ENCODE measurements at places on chromosomes 16 and 17.

DNA sequence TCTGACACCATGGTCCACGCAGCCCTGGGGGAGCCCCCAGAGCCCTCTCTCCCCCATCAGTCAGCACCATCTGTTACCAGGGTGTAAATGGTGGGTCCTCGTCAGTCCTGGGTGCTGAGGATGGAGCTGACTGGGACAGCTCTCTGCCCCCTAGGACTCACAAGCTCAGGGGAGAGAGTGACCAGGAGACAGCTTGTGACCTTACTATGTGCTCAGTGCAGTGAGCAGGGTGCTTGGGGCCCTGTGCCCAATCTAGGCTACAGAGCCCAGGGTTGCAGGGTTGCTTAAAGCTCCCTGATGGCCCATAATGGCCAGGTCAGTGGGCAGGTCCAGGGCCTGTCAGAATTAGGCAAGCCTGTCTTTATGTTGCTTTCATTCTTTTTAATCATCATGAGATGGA, 11.3 kb downstream of the MMP2 start:
- DNase-seq: no peak

DNA sequence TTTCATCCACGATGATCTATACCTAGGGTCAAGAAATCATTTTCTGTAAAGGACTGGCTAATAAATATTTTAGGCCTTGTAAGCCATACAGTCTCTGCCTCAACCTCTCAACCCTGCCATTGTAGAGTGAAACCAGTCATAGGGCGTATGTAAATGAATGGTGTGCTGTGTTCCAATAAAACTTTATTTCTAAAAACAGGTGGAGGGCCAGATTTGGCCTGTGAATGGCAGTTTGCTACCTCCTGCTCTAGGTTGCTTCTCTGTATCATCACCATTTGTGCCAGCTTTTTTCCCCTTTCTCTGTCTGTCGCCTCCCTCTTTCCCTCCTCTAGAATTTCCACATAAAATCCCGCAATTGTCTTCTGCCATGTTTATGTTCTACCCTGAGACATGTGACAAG, 181.7 kb downstream of the XYLT1 start:
- DNase-seq: no peak

DNA sequence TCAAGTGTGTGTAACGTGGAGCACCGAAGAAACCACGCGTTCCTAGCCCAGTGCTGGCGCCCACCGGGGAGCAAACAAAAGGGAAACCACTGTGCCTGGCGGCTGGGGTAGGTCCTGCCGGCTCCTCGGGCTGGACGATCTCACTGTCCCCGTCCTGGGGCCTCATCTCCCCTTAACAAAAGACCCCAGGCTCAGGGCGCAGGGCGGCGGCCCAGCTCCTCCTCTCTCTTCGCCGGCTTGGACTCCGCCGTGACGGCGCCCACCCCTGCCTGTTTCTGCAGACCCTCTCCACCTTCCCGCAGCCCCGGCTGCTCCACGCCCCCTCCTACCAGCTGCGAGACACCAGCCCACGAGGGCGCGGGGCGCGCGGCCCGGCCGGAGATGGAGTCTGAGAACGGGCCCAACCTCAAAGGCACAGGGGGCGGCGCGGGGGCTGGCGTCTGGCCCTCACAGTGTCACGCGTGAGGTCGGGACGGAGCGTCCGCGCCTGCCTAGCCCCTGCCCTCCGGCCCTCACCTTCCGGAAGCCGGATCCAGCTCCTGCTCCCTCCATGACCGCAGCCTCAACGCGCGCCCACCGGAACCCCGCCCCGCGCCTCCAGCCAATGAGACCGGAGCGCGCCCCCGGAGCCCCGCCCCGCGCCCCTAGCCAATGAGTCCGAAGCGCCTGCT, at the start of gene CENPX:
Gene CENPX, minus strand, starts transcription at position 569 of the 671 bp plus-strand sequence. Its CDS starts 17 bp downstream, at position 552.
- no peak for DNase-seq

DNA sequence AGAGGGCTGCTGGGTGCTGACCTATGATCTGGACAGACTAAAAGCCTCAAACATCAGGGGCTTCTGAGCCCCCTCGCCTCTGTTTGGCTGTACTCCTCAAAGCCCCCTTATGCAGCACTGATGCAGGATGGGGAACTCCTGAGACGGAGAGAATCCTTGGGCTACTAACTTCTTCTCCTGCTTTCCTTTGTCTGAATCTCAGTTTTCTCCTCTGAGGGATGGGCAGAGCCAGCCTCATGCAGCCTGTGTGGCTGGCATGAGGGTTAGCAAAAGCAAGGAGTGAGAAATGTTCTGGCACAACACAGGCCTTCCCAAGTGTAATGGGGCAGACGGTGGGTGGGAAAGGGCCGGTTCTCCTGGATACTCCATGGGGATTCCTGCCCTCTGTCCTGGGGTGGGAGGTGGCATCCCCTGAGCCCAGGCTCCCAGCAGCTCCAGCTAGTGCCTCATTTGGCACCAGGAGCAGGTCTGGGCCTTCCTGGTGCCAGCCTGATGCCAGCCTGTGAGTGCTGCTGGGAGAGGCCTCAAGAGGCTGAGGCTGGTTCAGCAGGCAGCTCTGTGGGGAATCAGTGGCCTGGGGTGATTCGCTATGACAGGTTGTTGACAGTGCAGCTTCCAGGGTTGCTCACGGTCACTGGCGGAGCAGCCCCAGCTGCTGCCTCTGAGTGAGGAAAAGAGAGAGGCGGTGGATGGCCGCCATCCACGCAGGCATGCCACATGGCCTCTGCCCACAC, 4.0 kb upstream of the BRD7 start:
- DNase-seq: no peak

DNA sequence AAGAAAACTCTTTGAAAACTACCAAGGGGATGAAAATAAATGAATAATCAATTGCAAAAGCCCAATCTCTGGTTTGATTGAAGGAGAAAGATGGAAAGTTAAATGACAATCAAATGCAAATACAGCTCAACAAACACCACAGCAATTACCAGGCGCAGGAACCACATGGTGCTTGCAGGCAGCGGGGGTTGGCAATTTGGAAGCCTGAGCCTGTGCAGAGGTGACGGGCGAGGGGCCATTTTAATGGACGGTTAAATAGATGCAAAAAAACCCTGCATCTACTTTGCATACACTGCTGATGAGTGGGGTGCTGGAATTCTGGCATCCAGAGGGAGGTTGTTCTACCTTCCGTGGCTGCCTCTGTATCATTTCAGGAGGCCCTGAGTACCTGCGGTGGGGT, 4.8 kb upstream of the SEZ6 start:
- DNase-seq: no peak

DNA sequence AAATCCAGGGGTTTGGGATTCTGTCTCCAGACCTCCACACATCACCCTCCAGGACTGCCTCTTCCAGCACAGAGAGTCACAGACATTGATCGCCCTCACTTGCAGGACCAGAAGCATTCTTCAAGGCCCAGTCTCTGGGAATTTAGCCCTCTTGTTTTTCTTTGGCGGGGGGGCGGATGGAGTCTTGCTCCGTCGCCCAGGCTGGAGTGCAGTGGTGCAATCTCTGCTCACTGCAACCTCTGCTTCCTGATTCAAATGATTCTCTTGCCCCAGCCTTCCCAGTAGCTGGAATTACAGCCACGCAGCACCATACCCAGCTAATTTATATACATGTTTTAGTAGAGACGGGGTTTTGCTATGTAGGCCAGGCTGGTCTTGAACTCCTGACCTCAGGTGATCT, 8.5 kb upstream of the ITGAL start:
- no peak for DNase-seq

DNA sequence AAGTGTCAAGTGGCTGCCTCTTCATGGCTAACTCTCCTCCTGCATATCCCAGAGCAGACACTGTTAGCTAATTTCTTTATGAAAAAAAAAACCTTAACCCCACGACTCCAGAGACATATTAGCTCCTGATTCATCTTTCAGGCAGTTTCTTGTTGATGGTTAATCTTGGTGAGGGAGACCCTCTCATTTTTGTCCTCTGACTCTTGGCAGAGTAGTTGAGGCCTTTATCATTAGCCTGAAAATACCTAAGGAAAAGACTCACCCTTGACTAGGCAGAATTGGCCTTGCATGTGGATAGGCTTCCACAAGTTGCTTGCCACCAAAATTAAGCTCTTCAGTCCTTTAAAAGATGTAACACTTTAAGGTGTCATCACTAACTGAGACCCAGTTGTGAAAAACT, 4.0 kb downstream of the CRYBA1 start:
- DNase-seq: no peak

DNA sequence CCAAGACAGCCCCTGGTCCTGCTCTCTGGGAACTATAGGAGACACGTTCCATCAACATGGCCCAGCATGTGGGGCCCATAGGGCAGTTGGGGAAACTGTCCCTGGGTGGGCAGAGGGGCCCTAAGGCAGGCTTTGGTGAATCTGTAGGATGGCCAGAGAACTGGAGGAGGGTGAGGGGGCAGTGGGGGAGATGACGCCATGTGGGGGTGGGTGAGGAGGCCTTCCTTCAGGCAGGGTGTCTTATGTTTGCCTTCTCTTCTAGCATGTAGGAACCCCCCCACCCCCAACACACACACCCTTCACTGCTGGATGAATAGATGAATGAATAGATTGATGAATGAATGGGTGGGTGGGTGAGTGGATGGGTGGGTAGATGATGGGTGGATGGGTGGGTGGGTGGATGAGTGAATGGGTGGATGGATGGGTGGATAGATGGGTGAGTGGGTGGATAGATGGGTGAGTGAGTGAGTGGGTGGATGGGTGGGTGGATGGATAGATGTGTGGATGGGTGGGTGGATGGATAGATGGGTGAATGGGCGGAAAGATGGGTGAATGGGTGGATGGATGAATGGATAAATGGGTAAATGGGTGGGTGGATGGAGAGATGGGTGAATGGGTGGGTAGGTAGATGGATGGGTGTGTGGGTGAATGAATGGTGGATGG, 2.5 kb upstream of the CBFA2T3 start:
- no peak for DNase-seq

DNA sequence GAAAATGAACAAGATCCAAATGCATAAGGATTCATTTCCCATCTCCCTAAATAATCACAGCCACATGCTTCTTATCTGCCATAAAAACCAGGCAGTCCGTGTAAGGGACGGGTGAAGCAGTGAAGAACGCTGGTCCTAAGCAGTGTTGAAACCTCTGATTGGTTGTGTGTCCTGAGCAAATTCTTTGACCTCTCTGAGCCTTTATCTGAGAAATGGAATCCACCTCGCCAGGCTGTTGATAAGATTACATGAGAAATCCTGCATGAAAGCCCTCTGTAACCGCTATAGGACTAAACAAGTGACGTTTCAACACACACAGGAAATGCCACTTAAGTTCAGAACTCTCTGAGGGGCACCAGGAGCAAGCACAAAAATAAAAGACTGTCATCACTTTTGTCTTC, 26.8 kb downstream of the GAS7 start:
- peak; percentile 1 for DNase-seq

DNA sequence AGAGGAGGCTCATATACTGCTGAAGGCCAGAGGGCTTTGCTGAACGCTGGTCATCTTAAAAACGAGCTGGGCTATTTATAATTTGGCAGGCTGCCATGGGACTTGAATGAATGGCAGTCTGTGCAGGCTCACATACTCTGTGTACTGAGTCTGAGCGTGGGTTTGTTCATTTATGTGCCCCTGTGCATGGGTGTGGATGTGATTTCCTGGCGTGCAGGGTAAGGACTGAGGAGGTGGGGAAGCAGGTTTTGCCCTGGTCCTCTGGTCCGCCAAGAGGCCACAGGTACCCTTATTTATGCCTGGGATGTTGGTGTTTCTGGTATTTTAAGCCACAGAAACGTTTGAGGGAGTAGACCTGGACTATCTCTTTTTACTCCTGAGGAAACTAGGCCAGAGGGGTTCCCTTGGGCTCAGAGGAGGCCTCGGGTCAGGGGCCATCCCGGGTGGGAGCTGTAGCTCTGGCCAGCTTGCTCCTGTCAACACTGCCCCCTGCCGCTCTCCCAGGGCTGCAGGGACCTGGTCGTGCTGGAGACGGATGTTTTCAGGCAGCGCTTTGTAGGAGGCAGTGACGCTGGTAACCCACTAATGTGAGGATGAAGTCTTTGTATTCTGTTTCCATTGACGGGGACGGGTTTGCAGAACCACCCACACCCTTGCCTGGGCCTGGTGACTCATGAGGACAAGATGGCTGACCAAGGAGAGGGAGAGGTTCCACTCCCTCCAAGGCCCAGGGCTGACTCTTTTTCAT, 184.4 kb downstream of the MSI2 start:
- no peak for DNase-seq

DNA sequence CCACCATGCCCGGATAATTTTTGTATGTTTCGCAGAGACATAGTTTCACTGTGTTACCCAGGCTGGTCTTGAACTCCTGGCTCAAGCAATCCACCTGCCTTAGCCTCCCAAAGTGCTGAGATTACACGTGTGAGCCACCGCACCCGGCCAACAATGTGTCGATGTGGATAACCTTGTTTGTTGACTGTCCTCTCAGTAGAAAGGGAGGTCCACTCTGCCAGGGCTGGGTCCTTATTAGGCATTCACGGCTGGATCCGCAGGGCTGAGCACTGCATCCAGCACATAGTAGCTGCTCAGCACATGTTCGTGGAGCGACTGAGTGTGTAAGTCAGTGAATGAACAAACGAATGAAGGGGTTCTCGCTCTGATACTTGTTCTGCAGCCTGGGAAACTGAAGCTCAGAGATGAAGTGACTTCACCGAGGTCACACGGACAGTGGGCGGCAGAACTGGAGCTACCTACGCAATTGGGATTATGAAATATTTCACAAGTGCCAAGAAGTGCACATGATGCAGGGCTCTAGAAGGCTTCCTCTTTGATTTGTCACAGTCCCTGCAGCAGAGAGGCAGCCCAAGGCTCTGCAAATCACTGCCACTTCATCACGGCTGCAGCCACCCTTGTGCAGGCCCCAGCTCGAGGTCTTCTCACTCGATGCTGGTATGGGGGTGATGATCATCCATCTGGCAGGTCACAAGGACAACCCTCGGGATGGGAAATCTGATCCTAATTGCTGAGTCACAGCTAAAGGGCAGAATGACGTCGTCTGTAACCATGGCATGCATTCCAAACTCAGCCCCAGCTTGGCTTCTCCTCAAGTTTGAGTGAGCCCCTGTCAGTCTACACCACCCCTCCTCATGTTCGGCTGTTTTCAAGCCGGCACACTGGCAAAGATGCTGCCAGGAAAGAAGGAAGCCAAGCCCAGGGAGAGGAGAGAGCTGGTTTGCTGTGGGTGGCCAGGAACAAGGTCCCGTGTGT, 28.0 kb upstream of the SNN start:
- peak; percentile 11 for DNase-seq

DNA sequence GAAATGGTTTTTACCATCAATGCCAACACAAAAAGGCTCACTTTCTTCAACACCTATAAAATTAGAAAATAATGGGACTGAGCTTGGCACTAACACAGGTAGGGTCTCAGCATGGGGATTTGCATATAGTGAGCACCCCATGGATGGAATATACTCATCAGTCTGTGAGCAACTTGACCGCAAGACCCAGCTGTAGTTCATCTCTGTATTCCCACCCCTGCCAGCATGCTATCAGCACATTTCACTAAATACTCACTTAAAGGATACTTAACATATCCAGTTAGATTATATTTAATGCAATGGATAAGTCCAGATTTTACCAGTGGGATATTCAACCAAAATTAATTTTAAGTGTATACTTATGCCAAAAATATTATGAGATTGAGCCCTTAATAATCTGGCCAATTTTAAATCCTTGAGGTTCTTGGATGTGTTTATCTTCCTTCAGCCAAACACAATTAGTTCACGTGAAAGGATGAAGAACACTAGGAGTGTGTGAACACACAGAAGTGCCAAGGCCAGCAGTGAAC, 66.7 kb downstream of the C16orf95 start:
- DNase-seq: no peak

Data from Kasumi-1 (cell line).